NK-92 treated with Interleukin-12 subunit alpha and Interleukin-12 subunit beta, amount 100 ng/mL, for 24 hours (cell line): ENCODE measurements at places on chromosomes 5 and 9.

DNA sequence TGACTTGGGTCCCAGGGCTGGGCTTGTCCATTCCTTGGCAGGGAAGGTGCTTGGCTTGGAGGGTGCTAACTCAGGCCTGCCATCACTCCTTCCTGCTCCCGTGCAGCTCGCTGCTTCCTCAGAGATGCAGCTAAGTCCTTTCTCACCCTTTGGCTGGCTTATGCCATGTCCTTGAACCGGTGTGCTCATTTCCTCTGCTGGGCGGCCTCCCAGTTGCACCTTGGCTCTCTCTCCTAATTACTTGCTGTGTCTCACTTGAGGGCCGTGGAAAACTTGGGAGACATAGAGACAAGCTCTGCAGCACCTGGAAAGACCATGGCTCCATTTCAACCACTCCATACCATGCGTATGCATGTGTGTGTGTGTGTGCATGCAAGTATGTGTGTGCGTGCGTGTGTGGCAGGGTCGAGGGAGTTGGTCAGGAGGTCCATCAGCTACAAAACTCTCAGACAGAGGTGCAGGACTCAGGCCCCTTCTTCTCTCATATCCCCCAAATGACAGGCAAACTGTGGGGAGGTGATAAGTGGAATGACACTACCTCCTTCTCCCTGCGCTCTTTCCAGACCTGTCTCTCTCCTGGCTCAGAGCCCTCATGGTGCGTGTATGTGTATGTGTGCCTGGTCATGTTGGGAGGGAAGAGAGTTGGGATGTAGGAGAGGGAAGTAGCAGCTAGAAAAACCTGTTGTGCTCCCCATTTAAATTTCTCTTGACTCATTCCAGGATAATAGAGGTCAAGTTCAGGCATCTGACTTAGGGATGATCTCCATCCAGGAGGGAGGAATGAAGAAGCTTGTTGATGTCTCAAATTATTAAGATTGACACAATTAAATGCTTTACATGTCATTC is 17.6 kb upstream of the MTMR12 start:
- no peak for DNase-seq

- DNase-seq, result no peak
Observed at GRCh38 chr5:15690611-15691010, 190.6 kb downstream of the FBXL7 start.

- no peak for DNase-seq
Observed at GRCh38 chr5:161713042-161713441, 27.5 kb downstream of the GABRA6 start.

- DNase-seq, result no peak
Observed at GRCh38 chr9:137275588-137276472, 1.7 kb upstream of the TOR4A start.

DNA sequence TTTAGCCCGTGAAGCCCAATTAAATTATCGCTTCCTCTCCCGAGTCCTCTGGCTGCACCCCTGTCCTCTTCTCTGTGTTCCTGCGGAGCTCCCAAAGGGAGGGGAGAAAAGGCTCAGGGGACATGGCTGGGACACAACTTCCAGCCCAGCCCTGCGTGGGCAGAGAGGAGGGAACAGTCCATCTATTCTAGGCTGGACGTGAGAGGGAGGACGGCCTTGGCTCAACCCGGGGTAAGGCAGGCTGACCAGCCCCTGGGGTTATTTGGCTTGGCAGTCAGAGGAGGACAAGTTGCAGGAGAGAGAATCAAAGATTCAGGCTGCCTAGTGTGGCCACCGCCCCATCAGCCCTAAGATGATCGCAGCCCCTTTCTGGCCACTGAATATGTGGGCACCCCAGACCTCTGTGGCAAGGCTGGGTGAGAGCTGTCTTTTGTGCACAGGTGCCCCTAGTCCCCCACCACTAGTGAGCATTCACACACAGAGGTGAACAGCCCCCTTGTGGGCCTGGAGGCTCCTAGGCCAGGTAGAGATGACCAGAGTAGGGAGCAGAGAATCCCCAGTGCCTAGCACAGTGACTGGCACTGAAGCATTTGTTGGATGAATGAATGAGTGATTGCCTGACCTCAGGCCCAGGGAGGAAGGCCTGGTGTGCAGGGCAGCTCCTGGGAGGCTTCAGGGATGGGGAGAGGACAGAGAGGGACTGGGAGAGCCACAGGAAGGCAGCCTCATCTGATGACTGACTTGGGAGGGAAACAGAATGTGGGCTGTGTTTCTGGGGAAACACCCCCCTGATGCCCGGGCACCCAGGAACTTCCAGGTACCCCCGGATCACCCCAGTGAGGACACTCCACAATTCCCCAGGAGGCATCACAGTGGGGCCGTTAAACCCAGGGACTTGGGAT is 133.9 kb downstream of the C9orf50 start:
- DNase-seq, result no peak

GRCh38 chr9:136289651-136290507 is 14.0 kb downstream of the CCDC187 start:
- no peak for DNase-seq

GRCh38 chr9:81682797-81683196 is 6.5 kb downstream of the TLE1 start:
- no peak for DNase-seq

DNA sequence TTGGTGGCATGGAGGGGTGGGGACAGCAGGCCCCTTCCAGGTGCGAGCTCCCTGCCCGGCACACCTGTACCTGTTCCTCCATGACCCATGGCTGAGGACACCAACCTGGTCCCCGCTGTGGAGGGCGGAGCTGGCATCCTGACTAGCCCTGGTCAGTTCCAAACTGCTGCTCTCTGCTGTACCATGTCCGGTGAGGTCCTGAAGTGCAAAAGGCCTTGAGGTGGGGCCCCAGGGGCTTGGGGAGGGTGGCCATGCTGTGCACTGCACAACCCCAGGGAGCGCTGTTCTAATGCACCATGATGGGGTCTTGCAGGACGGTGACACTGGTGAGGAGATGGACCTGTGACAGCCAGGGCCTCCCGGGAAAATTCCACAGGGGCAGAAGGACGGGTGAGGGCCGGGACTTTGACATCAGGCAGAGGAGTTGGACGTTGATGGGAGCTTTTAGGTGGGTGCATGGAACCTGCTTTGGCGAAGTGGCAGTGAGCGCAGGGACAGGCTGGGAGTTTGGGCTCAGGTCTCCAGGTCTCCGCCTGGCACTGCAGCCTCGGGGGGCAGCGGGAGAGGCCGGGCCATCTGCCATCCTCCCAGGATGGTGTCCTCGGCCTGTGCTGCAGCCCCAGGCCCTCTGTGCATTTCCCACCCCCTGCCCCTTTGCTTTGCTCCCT is 38.9 kb downstream of the COL5A1 start:
- no peak for DNase-seq

- no peak for DNase-seq
Observed at GRCh38 chr9:110655754-110656641, 12.6 kb upstream of the MUSK start.

GRCh38 chr9:131116281-131117120 is 8.9 kb upstream of the NUP214 start:
- no peak for DNase-seq

DNA sequence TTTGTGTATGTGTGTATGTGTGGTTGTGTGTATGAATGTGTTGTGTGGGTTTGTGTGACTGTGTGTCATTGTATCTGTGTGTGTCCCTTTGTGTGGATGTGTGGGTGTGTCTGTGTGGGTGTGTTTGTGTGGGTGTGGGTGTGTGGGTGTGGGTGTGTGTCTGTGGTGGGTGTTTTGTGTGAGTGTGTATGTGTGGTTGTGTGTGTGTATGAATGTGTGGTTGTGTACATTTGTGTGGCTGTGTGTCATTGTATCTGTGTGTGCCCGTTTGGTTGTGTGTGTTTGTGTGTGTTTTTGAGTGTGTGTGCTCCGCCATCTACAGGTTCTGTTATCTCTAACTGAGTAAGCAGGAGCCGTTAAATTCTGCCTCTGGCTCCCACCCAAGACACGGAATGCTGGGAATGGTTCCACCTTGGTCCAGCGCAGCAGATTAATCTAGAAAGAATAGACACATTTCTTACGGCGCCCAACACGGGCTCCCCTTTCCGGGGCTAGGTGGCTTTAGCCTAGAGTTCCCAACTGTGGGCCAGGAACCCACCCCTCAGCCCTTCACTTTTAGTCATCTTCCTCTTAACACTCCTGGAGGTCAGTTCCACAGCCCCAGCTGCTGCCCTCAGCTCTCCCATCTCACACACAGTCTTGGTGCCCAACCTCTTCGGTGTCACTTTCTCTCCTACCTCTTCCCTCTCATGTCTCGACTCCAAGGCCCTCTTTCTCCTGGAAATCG is 197.1 kb downstream of the TTLL11 start:
- no peak for DNase-seq

DNA sequence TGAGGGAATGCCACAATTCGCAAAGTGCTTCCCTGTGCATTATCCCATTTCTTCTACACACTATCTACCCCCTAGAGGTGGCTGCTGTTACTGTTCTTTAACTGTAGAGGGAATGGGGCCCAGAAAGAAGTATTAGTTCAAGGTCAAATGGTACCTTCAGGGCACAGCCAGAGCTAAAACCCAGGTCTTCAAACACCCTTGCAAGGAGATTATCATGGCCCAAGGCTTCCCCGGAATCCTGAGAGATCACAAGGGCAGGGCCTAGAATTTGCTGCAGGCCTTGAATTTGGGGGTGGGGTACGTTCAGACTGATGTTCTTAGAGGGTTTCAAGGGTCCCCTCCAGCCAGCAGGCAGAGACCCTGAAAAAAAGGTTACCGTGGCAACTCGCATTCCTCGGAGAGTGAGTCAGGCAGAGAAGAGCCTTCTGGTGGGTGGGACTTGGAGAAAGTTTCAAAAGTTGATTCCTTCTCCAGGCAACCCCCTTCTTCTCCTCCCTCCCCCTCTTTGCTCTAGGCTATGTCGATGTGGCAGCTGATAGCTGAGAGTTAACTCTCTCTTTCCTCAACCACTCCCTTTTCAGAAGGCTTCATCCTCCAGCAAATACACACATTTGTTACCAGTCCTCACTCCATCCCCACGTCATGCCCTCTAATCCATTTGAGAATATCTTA is 1.9 kb downstream of the SPARC start:
- DNase-seq, result no peak

GRCh38 chr9:109600142-109600541 is 102.0 kb upstream of the PTPN3 start:
- no peak for DNase-seq

DNA sequence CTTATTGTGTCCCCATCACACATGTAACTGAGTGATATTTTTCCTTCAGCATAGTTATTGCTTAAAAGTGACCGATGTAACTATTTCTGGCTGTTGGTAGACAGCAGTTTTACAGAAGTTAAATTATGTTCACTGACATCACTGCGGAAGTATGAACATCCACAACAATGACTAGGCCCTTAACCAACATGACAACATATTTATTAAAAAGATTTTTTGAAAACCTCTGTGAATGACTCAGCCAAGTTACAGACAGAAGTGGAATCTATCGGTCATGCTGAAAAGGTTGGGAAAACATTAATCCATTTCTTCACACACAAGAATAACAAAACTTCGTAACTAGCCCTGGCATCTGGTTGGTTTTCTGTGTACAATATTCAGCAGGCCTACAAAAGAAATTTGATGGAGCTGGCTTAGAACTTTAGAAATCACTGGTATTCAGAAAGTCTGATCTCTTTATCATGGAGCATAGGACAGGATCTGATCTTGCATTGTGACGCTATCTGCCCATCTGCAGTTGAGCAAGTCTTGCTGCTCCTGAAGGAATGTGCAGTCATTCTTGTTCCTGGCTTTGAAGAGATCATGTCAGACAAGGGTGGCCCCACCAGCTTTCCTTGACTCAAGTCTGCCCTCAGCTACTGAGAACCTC is 6.5 kb downstream of the GLIS3 start:
- DNase-seq, result no peak
